ENCODE measurements at places on chromosomes 6 and 20.

- no peak for DNase-seq
Measured at GRCh38 chr20:59940956-59941294, 736 bp downstream of the FAM217B start.

GRCh38 chr20:36344517-36345132, 38.5 kb downstream of the DLGAP4 start:
- peak; percentile 48 for DNase-seq

GRCh38 chr20:13034115-13034514, 25.3 kb downstream of the SPTLC3 start:
- no peak for DNase-seq

GRCh38 chr20:25320035-25320800, 70.4 kb downstream of the ABHD12 start:
- DNase-seq = no peak

- DNase-seq = no peak
Measured at GRCh38 chr6:38861926-38862401, 146.9 kb downstream of the DNAH8 start.

DNA sequence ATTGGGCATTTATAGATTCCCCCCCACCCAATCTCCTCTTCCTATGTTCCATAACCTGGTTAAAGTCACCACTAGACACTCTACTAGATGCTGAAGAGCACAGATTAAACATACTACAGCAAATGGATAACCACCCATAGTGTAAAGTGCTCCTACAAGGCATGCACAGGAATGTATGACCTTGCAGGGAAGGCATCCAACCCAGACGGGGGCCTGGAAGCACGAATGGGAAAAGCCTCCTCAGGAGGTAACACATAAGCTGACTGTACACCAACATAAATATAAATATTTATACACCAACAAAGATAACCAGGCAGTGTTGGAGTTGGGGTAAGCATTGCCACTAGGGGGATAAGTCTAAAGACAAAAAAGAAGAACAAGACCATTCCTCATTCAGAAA, 691.7 kb downstream of the GRIK2 start:
- no peak for DNase-seq

- no peak for DNase-seq
Measured at GRCh38 chr6:129731428-129731827, 21.5 kb upstream of the ARHGAP18 start.

GRCh38 chr6:164178679-164179332, 764.3 kb downstream of the QKI start:
- no peak for DNase-seq

DNA sequence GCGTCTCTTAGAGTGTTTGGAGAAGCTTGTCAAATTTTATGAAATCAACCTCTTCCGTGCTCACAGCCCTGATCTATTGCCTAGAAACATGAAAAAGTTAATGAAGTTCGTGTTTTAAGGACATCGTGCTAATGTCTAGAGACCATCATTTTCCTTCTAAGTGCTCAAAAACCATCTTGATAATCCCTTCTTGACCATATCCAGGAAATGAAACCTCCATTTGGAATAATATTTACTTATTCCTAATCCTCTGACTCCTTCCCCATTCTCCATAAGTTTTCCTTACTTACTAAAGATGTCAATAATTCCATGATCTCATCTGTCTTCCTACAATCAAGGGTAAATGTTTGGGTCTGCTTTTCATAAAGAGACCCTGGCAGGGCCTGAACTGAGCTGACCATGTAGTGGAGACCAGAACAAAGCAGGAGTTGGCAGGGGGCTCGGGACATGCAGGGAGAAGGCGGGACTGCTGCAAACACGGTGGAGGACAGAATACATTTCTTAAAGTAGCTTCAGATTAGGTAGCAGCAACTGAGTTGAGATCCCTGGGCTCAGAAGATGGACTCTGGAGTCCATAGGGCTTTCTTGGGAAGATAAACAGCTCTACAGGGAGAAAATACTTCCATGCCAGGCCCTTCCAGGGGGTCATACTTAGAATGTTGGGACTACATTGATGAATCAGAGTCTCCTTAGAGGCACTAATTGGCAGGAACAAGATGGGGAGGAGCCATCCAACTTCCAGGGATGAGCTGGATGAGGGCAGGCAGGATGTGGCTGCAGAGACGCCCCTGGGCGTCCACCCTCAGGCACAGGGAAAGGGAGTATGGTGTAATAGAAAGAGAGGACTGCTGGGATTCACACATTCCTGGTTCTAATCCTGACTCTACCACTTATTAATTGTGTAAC, 100.7 kb downstream of the RIN2 start:
- no peak for DNase-seq

GRCh38 chr20:51384875-51385274, 157.6 kb downstream of the NFATC2 start:
- DNase-seq = no peak

GRCh38 chr6:42137194-42137753, 5.1 kb downstream of the C6orf132 start:
- no peak for DNase-seq

- DNase-seq = no peak
Measured at GRCh38 chr6:71579902-71580301, 291.3 kb downstream of the OGFRL1 start.

DNA sequence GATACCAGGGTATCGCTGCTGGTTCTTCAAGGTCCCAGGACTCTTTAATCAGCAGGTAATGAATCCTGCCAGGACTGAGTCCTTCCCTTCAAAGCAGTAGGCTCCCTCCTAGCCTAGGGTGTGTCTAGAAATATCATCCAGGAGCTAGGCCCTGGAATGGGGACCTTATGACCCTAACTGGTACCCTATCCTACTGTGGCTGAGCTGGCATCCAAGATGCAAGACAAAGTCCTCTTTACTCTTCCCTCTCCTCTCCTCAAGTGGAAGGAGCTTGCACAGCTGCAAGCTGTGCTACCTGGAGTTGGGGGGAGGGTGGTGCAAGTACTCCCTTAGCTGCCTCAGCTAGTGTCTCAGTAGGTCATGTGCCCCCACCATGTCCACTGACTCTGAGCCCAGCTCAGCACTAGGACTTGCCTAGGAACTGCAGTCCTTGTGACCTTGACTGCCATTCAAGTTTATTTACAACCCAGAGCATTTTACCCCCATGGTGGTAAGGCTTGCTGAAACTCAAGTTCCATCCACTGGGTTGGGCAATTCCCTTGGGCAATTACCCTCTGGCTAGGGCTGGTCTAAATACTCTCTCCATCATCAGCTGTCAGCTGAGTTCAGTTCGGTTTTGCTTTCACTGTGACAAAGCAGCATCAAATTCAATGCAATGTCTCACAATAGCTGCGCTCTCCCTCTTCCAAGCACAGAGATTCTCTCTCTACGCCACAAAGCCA, 48.4 kb upstream of the TOP1 start:
- DNase-seq = no peak

DNA sequence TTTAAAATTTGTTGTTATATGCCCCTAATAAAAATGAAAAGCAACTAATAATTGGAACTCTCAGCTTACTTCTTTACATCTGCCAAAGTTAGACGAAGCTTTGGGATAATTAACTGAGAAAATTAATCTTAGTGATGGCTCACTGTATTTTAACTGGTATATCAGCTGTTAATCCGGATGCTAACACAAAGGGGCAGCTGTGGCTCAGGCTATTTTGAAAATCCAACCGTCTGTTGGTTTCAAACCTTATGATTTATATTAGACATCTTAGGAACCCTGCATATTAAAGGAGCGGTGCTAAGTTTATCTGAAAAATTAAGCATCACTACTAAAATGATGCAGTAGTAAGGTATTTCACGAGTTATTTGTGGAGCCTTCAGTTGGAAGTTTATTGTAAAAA, 96.6 kb downstream of the AKAP7 start:
- DNase-seq = no peak

All from GM20000 (cell line).